ENCODE measurements at places on chromosomes 6 and 20.
A peak's percentile ranks its signal among the peaks of the same experiment; 100 is the strongest.

- DNase-seq = no peak
These were observed 6.7 kb downstream of the ZFAND3 start for GRCh38 chr6:37826188-37826587.

- DNase-seq = no peak
These were observed 209.3 kb upstream of the SOX4 start for GRCh38 chr6:21384216-21384615.

GRCh38 chr20:52103335-52103912, 88.2 kb downstream of the ZFP64 start:
- no peak for DNase-seq

DNA sequence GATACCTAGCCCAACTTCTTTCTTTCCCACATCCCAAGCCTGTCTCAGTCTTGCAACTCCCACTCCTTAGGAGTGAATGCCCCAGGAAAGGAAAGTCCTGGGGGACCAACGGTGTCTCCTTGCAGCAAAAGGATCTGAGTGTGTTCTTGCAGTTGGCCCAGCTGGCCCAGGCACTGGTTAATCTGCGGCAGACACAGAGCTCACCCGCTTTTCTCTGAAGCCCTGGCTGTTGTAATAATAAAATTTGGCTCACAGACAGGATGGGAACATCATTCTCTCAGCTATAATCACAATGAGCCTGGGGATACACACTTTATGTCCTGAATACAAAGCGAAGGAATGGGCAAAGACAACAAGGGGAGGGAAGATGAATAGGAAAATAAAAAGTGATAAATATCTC, 287.0 kb upstream of the PRND start:
- DNase-seq = no peak

GRCh38 chr6:137766596-137767370, 100.3 kb upstream of the TNFAIP3 start:
- DNase-seq = no peak

DNA sequence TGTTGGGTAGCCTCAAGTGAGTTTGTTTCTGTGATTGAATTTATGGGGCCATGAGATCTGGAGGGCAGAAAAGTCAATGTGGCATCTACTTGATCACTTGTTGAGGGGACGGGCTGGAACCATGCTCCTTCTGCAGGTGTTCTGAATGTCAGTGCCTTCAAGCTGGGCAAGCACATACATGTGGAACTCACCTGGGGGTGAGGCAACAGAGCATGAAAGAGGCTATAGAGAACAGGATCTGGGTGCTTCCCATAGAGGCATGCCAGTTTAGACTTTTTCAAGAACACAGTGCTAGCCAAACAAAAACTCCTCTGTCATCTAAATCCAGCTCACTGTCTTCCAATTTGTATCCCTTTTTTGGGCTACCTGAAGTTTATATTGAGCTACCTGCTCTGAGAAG, 77.8 kb upstream of the SLC35B3 start:
- DNase-seq = no peak

DNA sequence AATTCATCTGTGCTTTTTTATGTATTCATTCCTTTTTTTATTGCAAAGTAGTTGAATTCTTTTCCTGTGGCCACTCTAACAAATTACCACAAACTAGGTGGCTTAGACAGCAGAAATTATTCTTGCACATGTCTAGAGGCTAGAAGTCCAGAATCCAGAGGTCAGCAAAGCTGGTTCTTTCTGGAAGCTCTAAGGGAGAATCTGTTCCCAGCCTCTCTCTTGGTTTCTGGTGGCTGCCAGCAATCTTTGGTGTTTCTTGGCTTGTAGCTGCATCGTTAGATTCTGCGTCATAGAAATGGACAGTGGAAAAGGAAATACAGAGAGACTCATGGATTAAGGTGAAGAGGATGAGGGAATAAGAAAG, 39.3 kb downstream of the GSTA2 start:
- DNase-seq = no peak

DNA sequence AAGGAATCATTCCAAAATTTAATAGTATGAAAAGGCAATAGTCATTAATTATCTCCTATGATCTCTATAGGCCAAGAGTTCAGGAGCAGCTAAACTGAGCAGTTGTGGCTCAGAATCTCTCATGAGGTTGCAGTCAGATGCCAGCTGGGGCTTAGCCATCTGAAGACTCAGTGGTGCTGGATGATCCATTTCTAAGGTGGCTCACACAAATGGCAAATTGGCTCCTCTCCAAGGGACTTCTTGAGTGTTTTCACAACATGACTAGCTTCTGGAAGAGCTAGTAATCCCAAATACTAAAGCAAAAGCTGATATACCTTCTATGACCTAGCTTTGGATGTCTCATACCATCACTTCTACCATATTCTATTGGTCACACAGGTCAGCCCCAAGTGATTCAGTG, 104.2 kb downstream of the HAO1 start:
- DNase-seq = no peak

DNA sequence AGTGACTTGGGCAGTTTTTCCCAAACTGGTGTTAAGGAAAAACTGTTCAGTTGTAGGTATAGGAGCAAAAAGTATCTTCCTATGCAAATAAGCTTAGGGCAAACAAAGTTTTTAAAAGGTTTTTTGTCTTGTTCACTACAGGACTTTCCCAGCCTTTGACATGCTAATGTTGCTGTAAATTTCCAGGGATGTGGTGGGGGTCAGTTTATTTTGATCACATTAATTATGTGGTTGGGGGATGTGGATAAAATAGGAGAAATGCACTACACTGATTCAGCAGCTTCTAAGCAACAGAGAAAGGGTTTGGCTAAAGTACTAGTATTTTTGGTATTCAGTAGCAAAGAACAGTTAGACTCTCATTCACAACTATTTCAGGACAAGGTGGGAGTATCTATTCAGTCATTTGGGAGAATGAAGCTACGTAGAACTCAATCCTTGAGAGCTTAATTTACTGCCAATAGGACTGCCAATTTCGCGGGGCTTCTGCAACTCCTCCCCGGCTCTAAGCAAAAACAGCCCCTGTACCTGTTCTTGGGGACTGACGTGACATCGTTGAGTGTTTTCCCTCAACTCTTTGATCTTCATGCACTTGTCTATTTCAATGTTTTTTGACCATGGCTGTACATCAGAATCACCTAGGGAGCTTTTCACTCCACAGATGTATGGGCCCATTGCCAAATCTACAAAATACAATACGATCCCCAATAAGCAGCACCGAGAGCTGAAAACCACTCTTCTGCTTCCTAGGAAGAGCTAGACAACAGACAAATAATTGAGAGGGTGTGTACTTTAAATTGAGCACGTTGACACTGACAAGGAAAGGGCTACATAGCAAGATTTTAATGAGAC, 94.8 kb upstream of the NHSL1 start:
- no peak for DNase-seq

- no peak for DNase-seq
These were observed 48.7 kb downstream of the YTHDF1 start for GRCh38 chr20:63167026-63167917.

- DNase-seq = no peak
These were observed 302.9 kb downstream of the PTPRT start for GRCh38 chr20:42886801-42887200.

GRCh38 chr6:137877606-137878005, 10.5 kb downstream of the TNFAIP3 start:
- no peak for DNase-seq

DNA sequence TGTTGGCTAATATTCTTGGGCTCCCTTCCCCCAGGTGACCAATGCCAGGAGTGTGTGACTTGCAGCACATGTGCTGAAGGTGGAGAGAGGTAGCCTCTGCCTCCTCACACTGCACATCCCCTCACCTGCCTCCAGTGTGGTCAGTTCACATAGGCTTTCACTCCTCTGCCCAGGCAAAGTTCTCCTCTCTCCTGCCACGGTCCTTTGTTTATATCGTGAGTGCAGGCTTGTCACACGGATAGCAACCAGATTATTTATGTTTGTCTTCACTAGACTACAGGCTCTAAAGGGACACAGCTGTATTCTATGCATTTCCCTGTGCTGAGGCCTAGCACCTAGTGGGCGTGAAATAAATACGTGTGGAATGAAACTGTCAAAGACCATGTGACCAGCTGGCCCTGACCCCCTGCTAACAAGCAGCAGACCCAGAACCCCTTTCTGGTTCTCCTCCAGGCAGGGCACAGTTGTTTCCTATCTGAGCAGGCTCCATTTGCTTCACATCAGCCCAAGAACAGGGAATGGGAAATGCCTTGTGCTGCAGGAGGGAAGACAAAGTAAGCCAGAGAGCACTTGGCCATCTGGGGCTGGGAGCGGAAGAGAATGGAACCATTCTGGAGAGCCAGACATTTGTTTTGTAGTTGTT, 42.3 kb downstream of the UNC5CL start:
- no peak for DNase-seq

- no peak for DNase-seq
These were observed 264.5 kb downstream of the SOX4 start for GRCh38 chr6:21858076-21858475.

DNA sequence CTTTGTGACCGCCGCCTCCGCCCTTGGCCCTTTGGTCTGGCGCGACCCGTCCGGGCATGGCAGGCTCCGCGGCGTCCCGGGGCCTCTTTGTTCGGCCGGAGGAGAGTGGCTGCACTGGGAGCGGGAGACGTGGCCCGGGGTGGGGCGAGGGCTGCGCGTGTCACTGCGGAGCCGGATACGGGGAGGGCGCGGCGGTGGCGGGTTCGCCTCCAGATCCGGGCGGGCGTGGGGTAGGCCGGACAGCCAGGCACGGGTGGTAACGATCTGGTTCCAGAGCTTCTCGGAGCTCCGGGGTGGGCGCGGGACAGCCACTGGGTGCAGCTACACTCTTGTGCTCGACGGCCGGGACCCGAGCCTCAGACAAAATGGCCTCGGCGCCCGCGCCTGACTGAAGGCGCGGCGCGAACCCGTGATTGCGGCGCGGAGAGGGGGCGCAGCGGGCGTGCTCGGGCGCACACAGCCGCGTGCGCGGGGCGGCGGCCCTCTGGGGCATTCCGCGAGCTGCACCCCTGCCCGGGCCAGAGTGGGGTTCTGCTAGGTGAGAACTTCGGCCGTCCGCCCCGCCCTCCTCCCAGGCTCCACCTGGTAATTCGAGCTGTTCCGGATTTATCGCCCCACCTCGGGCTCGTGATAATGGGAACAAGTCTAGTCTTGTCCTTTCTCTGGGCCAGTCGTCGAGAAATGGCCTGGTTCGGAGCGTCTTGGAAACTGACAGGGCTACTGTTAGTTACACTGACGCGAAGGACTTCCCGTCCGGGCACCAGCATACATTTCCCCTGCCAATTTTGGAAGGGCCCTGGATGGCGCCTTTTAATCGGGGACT, 1.0 kb downstream of the LOC128125822 start:
- peak; percentile 44 for DNase-seq

GRCh38 chr6:56513631-56514030, 129.1 kb downstream of the DST start:
- no peak for DNase-seq

DNA sequence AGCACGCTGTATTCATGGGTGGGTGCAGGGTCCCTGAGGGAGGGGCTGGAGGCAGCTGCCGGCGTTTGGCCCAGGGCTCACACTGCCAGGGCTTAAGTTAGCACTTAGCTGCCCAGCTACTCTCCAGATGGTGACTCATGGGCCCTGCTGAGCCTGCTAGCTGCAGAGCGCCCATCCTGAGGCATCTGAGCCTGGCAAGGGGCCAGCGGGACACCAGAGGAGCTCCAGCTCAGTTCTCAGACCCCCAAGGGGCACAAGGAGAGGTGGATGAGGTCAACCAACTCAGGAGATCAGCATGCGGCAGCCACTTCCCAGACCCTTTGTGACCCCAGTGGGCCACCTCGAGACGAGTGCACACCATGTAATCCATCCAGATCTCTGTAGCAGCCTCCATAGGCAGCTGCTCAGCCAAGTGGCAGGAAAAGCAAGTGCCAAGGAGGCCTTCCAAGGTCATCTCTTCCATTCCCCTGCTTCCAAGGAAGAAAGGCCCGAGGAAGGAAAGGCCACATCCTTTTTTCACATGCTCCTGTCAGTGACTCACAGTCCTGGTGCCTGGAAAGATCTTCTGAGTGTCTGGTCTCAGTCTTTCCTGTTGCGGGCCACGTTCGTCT, 35.3 kb downstream of the FOXP4 start:
- peak; percentile 73 for DNase-seq

DNA sequence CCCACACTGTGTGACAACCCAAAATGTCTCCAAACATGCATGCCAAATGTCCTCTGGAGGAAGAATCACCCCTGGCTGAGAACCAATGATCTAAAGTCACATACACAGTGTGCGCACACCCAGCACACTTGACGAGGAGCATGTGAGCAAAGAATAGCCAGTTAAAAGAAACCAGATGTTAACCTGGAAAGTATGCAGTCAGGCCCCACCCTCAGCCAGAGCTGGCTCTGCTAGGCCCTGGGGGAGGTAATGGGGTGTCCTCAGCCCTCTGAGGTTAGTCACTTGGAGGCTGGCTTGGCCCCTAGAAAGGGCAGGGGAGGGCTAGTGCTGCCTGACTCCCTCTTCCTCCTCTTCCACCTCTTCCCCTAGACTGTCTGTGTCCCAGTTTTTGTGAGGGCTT, 15.2 kb upstream of the GUCA1A start:
- DNase-seq = no peak

DNA sequence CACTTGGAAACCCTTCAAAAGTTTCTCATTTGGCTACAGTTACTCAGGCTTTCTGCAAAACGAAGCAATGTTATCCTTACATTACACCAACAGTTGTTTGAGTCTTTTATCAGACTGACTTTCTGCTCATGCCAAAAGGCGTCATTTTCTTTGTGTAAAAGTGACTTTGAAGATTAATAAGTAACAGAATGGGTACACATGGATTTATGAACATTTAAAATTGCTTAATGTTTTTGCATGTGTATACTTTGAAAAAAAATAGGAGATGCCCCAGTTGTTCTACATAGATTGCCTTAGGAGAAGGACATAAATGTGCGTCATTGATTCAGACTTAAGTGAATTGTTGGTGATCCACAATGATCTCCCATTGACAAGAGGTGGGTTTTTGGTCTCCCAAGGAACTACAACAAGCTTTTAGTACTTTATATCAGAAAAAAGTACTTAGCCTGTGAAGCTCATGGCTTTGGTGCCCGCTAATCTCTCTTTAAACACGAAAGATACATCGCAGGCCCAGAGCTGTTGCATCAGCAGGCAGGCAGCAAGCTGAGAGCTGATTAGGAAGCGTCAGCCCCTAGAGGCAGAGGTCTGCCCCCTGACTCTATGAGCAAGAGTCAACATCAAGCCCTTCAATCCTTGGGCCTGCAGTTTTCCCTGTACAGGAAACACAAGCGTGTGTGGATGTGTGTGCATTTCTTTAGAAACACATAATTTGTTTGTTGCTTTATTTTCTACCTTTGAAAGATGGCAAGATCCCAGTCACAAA, 45.9 kb downstream of the SLC22A3 start:
- DNase-seq = no peak

GRCh38 chr6:82410151-82410648, 46.6 kb downstream of the TPBG start:
- peak; percentile 90 for DNase-seq

- no peak for DNase-seq
These were observed 74.0 kb upstream of the PIM1 start for GRCh38 chr6:37095997-37096396.

DNA sequence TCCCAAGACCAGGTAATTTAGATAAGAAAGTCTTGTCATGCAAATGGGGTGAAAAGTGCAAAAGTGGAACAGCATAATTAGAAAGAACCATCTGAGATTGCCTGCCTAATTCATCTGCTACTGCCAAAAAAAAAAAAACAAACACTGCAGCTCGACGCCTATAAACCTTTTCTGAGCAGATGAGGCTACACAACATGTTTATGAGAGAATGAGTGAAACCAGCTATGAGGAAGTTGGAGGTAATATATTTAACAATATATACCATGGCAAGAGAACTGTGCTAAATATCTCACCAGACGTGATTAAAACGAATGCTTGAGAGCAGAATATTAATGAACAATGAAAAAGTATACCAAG, 50.0 kb downstream of the LAMA4 start:
- no peak for DNase-seq
